ENCODE measurements at places on chromosomes 7 and 10.

GRCh38 chr10:103881416-103882284 lies 26.3 kb upstream of the SH3PXD2A start:
- DNase-seq, result no peak

DNA sequence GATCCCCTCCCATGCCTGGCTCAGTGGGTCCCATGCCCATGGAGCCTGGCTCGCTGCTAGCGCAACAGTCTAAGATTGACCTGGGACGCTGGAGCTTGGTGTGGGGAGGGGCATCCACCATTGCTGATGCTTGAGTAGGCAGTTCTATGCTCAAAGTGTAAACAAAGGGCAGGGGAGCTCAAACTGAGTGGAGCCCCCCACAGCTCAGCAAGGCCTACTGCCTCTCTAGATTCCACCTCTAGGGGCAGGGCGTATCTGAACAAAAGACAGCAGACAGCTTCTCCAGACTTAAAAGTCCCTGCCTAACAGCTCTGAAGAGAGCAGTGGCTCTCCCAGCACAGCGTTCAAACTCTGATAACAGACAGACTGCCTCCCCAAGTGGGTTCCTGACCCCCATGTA lies 31.2 kb upstream of the FFAR4 start:
- no peak for DNase-seq

DNA sequence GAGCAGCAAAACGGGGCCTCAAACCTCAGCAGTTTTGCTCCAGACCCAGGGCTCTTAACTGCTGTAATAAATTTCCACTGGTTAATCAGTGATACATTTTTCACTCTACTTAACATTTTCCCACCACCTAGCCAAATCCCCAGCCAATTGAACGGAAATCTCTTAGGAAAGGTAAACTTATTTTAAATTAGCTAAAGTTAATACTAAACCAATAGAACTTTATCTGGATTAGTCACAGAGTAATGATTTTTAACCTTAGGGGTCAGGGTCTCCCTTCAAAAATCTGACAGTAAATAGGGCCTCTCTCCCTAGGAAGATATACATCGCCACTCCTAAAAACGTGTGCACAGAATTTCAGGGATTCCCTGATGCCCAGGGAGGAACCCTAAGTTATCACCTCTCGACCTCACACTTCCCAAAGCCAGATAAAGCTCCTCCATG lies 87.4 kb upstream of the KMT2E start:
- no peak for DNase-seq

DNA sequence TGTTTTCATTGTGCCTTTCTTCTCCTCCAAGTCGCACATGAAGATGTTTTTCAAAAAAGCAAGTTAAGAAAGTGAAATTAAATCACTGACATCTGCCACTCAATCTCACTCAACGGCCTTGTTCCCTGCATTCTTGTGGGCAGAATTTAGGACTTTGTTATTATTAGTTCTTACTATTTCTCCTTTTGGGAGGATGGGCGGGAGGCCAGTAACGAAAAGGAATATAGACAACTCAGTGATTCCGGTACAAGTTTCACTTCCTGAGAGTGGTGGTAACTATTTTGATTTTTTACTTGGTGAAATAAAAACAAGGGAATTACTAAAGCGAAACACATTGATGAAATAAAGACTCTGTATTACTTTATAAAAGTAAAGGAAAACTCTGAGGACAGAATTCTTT lies 231.9 kb upstream of the HABP2 start:
- DNase-seq, result no peak

DNA sequence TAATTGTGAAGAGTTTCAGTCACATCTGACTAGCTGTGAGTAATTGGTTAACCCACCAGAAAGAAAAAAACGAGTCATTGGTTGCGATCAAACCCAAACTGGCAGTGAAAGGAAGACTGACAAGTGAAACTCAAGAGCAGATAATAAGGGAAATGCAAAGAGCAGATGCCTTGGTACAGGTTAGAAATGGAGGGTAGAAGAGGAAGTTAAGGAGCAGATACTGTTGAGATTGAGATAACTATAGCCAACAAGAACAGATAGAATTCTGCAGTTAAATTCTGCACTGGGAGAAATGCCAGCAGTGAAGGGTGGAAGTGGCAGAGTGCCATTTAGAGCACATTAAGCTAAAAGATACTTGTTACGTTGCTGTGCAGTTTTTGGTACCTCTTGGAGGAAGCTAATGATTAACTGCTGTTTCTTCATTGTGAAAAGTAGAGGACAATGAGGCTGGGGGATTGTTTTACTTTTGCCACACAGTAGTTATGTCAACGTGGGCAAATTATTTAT lies 65.8 kb downstream of the CDK13 start:
- DNase-seq, result no peak

DNA sequence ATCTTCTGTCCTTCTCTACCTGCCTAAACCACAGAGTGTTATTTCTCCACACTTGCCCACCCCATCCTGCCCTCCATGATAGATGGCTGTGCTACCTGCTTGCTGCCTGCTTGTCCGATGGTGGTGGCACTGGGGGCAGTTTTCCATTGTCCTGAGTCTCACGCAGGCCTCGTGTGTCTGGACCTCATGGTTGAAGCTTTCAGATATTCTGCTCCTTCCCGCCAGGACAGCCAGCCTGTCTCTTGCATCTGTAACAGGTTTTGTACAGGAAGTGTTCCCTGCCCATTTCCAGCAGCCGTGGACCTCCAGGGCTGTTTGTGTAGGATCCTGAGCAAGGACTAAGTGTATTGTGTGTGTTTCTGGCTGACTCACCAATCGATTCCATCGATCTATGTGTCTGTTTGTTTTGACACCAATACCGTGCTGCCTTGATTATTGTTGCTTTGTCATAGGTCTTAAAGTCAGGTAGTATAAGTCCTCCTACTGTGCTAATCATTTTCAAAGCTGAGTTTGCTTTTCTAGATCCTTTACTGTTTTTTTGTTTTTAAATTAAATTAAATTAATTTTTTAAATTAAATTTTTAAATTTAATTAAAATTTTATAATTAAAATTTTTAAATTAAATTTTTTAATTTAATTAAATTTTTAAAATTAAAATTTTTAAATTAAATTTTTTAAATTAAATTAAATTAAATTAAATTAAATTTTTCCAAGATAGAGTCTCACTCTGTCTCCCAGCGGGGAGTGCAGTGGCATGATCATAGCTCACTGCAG lies 8.5 kb downstream of the IL15RA start:
- DNase-seq, result no peak

DNA sequence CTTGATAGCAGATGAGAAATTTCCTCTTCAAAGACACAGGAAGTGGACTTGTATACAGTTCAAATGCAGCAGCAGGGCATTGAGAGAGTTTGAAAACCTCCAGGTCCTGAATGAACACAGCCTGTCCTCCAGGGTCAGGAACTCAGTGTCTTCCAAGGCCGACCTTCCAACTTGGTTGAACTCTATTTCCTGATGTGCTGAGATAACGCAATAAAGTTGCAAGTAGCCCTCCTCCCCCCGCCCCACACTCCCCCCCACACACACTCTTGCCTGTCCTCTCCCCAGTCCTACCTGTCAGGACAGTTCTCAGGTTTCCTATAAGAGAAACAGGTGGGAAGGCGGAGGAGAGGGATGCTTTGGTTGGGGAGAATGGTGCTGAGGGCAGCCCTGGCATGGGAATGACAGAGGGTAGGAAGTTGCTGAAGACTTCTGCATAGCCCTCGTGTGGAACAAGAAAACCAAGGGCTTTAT lies 90.0 kb downstream of the CCDC71L start:
- no peak for DNase-seq

DNA sequence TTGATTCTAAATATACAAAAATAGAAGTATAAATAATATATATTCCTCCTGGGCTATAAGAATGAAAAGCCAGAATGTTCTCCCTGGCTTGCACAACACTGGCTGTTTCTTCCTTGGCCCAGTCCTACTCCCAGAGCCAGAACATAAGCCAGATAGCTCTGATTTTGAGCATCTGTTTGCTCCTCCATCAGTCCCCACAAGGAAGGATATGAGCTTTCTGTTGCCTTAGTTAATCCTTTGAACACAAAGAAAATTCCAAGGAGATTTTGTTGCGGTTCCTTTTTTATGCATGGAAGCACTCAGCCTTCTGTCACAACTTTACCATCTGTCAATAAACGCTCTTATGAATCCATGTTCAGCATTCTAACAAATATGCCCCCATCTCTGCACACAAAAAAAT lies 361.8 kb downstream of the IPMK start:
- no peak for DNase-seq

GRCh38 chr7:132261327-132262159 lies 314.7 kb downstream of the PLXNA4 start:
- no peak for DNase-seq

DNA sequence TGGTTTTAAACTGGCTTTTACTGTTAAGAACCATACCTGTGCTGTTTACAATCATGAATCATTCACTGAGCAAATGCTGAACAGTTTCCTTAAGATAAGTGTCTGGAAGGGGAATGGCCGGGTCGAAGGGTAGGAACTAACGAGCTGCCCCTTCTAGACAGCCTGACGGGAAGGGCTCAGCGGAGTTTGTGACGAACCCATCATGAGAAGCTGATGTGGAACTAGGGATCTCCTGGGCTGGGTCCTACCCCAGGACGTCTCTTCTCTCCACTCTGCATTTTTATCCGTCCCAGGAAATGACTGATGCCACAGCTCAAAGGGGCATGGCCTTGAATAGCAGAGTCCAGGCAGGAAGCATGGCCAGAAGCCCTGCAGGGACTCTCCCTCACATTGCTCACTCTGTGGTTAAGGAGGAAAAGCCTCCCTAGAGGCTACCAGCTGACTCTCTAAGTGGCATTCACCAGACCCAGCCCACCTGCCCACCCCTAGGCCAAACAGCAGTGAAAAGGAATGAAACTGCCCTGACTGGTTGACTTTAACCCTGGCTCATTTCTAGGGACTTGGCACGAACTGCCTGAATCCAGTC lies 112.0 kb downstream of the PFKFB3 start:
- DNase-seq, result no peak

Measured in activated gamma-delta T cell (primary cell).